Small intestine (tissue), 16 donors: ENCODE measurements at places on chromosomes 13 and 19. TPM values are rescaled to one million over a fixed set of nuclear protein-coding genes. Genes with fewer than 3 reads are reported as not detected.

GRCh38 chr13:65095161-65096082, 2134.7 kb downstream of the PCDH9 start:
- no peak overlapping the region for H3K4me3 ChIP-seq
- no peaks in the 10 kb centered on the region for H3K36me3 ChIP-seq
- no peak for DNase-seq
- no peaks in the 10 kb centered on the region for H3K4me1 ChIP-seq
- H3K27me3 ChIP-seq = no peaks in the 10 kb centered on the region
- no peak overlapping the region for H3K27ac ChIP-seq

- H3K36me3 ChIP-seq = no peaks in the 10 kb centered on the region
- H3K4me1 ChIP-seq = no peaks in the 10 kb centered on the region
- no peak overlapping the region for H3K4me3 ChIP-seq
- no peak overlapping the region for H3K27ac ChIP-seq
Observed at GRCh38 chr19:39236527-39236926, 8.3 kb downstream of the IFNL3 start.

DNA sequence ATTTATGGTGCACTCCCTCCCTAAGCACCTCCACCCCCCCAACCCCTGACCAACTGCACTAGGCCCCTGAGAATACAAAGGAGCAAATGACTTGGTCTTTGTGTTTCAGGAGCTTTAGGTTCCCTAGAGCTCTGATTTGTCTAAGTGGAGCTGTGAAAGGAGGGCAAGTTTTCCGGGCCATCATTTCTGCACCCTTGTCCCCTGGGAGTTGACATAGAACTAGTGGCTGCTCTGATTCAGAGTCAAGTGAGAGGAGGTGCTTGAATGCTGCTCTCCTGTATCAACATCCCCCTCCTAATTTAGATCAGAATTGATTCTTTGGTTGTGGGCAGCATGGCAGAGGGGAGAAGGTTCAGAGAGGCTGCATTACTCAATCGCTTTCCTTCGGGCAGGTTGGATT, 391.6 kb downstream of the KCNRG start:
- no peaks in the 10 kb centered on the region for H3K4me1 ChIP-seq
- H3K27me3 ChIP-seq = no peaks in the 10 kb centered on the region
- DNase-seq = no peak
- no peak overlapping the region for H3K4me3 ChIP-seq
- no peaks in the 10 kb centered on the region for H3K36me3 ChIP-seq
- no peak overlapping the region for H3K27ac ChIP-seq

GRCh38 chr13:22880741-22881720, 299.7 kb upstream of the SGCG start:
- no peaks in the 10 kb centered on the region for H3K27me3 ChIP-seq
- DNase-seq = no peak
- H3K4me3 ChIP-seq = no peak overlapping the region
- no peaks in the 10 kb centered on the region for H3K4me1 ChIP-seq

Gene NLRP7
- 0.01 TPM for polyA plus RNA-seq

Gene MAMSTR
- polyA plus RNA-seq = 0.89 TPM

Gene TNFSF11
- 0.07 TPM for polyA plus RNA-seq

Gene ING1
- polyA plus RNA-seq = 15.7 TPM

Gene LIG1
- 31.8 TPM for polyA plus RNA-seq
